ENCODE measurements at places on chromosomes 6 and 20.

DNA sequence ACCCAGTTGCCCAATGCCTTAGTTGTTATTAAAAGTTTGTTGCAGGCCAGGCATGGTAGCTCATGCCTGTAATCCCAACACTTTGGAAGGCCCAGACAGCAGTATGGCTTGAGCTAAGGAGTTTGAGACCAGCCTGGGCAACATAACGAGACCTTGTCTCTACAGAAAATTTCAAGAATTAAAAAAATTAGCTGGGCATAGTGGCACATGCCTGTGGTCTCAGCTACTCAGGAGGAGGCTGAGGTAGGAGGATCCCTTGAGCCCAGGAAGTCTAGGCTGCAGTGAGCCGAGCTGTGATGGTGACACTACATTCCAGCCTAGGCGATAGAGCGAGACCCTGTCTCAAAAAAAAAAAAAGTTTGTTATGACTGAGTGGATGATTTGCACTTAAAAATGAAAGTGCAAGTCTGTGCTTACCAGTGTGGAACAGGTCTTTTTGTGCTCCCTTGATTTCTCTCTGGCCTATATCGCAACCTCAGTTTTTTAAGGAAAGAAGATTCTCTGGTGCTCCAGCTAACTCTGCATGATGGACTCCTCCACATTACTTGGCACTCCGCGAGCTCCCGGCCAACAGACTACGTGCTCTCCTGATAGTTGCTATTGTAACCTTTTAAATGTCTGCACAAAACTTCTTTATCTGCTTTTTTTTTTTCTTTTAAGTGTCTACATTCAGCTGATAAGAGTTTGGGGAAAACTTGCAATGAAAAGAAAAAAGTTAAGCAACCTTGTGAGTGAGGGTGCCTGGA, 22.1 kb downstream of the ZKSCAN3 start:
- no peak for DNase-seq

- no peak for DNase-seq
Observed at GRCh38 chr6:13853871-13854270, 39.5 kb upstream of the MCUR1 start.

GRCh38 chr6:79756496-79756895, 125.4 kb downstream of the SH3BGRL2 start:
- no peak for DNase-seq

GRCh38 chr6:26640806-26641205, 18.7 kb downstream of the ZNF322 start:
- no peak for DNase-seq

DNA sequence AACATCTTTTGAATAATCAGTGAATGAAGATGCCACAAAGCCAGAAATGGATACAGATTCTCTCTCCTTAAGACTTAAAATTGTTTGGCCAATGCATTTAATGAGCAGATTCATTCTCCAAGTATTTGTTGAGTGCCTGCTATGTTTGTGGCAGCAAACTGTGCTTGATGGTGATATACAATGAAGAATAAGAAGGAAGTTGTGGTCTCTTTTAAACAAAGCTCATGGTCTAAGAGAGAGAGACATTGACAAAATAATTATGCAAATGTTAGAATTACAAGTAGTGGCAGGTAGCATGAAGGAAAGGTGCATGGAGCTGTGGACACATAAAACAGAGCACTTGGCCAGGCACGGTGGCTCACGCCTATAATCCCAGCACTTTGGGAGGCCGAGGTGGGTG, 28.3 kb downstream of the NFATC2 start:
- no peak for DNase-seq

DNA sequence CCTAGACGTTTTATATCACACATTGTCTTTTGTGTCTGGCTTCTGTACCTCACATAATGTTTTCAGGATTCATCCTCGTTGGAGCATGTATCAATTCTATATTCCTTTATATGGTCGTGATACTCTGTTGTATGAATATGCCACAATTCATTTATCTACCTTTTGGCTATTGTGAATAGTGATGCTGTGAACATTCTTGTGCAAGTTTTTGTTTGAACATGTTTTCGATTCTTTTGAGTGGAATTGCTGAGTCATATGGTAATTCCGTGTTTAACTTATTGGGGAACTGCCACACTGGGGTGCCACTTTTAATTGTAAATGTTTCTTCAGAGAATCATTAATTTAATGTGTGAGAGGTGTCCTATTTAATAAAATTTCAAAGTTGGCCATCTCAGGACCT, 101.2 kb downstream of the SLC35B3 start:
- DNase-seq = no peak

DNA sequence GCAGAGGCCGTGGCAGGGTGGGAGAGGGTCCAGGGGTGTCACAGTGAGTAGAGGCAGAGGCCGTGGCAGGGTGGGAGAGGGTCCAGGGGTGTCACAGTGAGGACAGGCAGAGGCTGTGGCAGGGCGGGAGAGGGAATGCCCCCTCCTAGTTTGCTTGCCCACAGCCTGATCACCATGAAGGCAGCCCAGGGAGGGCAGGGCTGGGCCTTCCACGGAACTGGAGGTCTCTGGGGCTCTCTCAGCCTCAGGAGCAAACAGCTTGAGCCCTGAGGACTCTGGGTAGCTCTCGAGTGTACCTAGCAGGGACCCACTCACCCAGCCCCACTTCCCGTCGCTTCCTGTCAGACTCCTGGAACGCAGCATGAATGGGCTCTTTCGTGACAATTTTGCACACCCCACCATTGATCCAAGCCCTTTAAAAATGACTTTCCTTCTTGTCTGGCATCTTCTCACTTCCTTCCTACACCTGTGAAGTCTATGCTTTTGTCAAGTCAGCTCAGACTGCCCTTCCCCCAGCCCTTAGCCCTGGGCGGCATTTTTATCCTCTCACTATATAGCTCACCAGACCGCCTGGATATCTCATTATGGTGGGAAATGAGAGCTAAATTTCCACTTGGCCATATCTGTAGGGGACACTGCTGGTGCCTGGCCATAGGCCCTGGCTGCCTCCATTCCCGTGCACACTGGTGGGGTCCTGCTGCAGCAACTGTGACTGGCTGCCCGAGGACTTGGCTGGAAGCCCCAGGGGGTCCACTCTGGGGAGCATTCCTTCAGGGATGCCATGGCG, 140.3 kb downstream of the CDC5L start:
- DNase-seq = no peak
